D341Med (cell line): ENCODE measurements at places on chromosomes 5 and 9.

DNA sequence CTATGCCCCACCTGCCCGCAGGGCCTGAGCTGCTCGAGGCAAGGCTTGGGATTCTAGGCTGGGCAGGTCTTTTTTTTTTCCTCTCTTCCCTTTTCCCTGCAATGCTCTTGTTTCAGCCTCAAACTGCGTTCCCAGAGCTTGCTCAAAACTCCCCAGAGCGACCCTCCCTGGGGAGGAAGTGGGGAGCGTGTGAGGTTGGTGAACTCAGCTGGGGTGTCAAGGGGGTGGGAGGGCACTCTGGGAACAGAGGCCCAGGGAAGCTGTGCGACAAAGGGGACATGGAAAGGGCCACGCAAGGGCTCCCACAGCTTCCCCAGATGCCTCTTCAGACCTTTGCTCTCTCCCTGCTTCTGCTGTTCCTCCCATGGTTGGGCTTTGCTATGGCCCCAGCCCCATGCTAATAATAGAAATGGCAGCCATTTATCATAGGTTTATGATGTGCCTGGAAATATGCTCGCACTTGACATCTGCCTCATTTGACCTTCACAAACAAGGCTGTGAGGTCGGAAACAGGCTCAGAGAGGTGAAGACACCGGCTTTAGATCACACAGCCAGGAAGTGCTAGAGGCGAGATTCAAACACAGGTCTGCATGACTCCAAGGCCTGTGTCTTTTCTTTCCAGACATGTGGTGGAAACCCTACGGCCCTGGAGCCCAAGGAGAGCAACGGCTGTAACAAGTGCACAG lies 40.9 kb upstream of the IL17B start:
- no peak for DNase-seq

GRCh38 chr9:115103746-115104477 lies 14.0 kb downstream of the TNC start:
- no peak for DNase-seq

GRCh38 chr5:156221816-156222215 lies 105.1 kb upstream of the SGCD start:
- no peak for DNase-seq

GRCh38 chr9:116064970-116065369 lies 88.6 kb upstream of the PAPPA start:
- DNase-seq: no peak

DNA sequence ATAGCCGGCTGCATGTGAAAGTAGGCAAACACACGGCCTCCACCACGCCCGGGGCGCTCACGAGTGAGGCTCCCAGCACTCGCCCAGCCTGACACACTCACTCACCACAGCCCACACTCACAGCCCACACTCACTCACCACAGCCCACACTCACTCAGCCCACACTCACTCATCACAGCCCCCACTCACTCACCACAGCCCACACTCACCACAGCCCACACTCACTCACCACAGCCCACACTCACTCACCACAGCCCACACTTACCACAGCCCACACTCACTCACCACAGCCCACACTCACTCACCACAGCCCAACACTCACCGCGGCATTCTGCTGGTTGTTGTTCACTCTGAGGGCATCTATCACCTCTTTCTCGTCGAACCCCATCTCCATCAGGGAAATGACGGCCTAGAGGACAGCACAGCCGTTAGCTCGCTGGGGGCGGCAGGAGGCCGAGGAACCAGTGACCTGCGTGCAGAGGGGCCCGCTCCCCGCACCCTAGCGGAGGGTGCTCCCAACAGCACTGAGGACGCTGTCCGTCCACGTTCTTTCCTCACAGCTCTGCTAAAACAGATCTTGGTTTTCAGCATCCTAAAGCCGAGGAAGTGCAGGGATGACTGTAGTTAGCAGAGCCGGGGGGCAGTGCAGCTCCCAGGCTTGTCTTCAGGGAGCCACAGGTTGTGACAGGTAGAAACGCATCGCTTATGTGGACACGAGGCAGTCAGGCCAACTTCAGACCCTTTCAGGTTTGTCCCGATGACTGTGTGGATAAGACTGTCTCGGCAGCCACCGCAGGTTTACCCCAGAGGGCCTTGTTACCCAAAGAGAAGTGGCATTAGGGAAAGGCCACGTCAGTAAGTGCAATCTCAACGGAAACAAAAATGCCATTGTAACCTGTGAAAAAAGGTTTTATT lies 21.6 kb downstream of the UBAC1 start:
- no peak for DNase-seq

- DNase-seq: no peak
These were observed 178.4 kb downstream of the PAX5 start for GRCh38 chr9:36855448-36856315.

- DNase-seq: no peak
These were observed 6.8 kb downstream of the SH2D3C start for GRCh38 chr9:127771570-127772189.

- DNase-seq: peak; percentile 94
These were observed 29.6 kb downstream of the LHX2 start for GRCh38 chr9:124040935-124041816.

DNA sequence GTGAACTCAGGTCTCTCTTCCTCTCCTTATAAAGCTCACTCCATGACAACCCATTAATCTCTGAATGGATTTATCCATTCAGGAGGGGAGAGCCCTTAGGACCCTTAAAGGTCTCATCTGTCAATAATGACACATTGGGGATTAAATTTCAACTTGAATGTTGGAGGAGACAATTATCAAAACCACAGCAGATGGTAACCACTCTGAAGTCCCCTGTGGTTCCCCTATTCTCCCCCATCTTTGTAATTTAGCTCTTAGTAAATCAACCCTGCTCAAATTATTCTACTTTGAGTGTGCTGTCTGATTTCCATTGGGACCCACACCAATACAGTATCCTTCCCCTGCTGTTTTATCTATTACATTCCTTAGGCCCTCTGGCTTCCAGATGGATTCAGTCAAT lies 72.0 kb upstream of the RAI14 start:
- no peak for DNase-seq

DNA sequence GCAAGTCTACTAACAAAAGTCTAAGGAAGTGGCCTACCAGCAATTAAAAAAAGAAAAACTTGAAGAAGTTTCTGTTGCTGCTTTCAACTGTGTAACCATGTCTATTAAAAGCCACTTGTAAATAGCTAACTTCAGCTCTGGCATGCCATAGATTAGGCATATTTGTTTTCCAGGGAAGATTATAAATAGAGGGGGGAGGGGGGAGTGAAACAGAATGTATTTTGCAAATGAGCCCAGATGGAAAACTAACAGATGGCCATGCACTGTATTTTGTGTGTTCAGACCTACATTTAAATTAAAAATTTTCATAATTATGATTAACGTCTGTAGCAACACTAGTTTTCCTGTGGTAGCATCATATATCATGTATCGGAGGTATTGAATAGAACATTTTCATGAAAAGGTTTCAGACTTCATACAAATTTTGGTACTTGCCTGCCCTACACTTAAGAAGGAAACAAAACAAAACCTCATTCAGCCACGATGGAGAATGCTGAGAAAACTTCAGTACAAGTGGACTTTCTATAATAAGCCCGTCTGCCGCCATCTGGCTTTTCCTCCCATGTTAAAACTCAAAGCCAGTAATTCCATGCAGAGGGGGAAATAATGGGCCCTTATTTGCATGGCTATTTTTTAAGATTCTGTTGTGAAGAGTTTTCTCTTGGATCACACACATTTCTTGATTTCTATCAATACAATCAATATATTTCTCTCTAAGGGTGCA lies 220.4 kb upstream of the SMARCA2 start:
- no peak for DNase-seq

DNA sequence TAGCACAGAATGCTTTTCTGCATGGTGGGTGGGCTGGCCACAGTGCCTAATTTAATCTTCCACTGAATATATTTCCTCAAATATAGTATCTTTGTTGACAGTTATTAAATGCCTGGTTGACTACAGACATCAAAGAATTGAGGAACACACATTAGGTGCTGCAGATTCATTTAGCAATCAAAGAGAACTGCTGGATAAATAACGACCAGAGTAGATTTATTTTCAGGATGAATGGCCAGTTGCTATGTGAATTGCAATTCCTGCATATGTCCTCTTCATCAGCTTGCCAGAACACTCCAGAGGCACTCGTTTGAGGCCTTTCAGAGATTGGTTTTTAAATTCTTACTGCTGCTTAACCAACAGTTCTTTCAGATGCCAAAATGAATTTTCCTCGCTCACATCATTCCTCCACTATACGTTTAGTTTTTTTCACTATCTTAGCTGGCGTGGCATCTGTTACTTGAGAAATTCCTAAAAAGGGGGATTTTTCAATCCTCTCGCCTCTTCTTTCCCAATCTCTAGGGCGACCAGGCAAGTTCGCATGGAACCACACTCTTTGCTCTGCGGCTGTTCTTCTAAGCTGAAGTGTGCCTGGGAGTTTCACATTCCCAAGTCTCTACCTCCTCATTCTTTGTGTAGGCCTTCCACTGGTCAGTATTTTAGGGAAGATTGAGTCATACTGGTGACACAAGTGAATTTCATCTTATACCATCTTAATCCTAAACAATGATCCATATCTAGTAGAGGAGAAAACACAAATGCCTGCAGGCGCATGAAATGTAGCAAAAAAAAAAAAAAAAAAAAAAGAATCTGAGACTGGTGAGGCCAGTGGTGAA lies 237.1 kb upstream of the NMUR2 start:
- no peak for DNase-seq

DNA sequence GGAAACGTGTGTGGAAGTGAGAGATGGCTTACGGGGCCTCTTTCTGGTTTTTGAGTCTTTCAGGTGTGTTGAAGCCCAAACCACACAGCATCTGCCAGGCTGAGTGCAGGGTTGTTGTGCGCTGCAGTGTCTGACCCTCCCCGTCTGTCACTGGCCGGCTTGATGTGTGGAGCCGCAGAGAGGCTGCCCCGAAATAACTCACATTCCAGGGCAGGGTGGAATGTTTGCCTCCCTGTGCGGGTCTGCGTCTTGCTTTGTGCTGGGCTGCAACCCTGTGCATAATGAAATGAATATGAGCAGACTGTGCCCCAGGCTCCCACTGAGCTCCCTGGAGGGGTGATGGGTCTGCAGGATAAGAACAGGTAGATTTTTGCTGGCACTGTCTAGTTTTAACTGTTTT lies 9.9 kb upstream of the PLEKHG4B start:
- DNase-seq: no peak

- no peak for DNase-seq
These were observed 297.7 kb upstream of the CD180 start for GRCh38 chr5:67494186-67494855.

DNA sequence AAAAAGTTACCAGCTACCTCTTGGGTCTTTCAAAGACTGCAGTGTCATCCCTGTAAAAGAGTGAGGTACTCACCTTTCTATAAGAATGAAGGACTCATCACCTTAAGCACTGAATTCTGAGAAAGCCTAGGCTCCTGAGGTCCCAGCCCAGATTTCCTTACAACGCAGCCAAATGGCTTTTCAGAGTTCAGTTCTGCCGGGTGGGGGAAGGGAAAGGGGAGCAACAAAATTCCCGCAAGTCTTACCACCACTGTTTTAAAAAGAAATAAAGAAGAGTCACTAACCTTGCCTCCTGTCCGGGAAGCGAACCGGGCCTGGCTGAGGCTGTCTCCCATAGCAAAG lies 373 bp downstream of the ADAMTS12 start:
- no peak for DNase-seq

- no peak for DNase-seq
These were observed 410.1 kb downstream of the MAT2B start for GRCh38 chr5:163915481-163915961.

GRCh38 chr9:115680231-115680630 lies 473.4 kb upstream of the PAPPA start:
- no peak for DNase-seq

GRCh38 chr5:68240202-68240601 lies 24.6 kb downstream of the PIK3R1 start:
- DNase-seq: no peak

- no peak for DNase-seq
These were observed 4.4 kb upstream of the GTF3C5 start for GRCh38 chr9:133026426-133026825.

DNA sequence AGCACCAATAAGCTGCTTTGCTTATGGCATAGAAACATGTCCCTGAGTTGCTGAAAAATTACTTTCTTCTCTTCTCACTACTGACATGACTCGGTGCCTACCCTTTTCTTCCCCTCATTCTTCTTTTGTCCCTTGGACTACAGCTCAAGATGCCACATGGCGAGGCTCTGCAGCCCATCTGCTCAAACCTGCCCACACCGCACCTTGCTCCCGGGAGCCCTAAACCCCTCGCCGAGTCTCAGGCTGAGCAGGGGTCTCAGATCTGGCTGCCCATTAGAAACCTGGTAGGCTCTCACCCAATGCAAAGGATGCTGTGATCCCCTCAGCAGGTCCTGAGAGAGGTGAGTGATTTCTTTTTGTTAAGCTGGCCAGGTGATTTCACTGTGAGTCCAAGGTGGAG lies 251.7 kb upstream of the IRX1 start:
- DNase-seq: no peak

DNA sequence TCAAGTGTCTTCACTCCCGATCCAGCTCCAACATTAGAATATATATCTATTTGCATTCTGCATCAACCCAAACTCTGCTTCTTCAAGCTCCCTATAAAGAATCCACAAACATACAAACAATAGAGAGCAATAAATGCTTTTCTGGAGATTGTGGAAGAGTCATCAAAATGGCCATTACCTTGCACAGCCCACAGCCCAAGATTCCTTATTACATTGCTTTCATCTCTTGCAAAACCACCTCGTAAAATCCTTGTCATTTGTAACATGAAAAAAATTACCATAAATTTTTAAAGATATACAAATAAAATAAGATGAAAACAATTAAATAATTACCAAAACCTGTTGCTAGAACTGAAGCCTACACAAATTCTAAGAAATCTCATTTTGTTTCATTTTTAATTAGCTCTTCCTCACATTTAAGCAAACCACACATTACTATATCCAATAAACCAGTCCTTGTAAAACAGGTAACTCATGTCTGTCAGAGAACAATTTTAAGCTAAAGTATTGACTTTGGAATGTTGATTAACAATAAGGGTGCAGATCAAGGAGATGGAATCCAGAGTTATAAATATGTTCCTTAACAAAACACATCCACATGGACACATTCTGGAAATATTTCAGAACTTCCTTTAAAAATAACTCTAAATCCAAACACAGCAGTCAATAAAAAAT lies 7.1 kb downstream of the SPINK9 start:
- DNase-seq: no peak

DNA sequence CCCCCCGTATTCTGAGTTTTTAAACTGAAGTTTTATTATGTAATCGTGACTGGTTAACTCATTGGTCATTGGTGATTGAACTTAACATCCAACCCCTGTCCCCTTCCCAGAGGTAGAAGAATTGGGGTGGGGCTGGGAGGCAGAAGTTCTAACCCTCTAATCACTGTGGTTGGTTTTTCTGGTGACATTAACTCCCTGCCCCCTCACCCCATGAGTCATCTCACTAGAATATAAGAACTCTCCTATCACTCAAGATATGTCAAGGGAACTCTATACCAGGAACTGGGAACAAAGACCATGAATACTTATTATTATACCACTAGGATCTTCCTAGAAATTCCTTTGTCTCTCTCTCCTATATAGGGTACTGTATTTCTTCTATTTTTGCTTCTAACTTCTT lies 52.3 kb upstream of the CAVIN4 start:
- no peak for DNase-seq
